Activated T-cell treated with anti-CD3 and anti-CD28 coated beads for 1 hour (primary cell): ENCODE measurements at places on chromosomes 11 and 22.

- DNase-seq: no peak
Measured at GRCh38 chr11:62912268-62912667, 8.9 kb downstream of the CHRM1 start.

DNA sequence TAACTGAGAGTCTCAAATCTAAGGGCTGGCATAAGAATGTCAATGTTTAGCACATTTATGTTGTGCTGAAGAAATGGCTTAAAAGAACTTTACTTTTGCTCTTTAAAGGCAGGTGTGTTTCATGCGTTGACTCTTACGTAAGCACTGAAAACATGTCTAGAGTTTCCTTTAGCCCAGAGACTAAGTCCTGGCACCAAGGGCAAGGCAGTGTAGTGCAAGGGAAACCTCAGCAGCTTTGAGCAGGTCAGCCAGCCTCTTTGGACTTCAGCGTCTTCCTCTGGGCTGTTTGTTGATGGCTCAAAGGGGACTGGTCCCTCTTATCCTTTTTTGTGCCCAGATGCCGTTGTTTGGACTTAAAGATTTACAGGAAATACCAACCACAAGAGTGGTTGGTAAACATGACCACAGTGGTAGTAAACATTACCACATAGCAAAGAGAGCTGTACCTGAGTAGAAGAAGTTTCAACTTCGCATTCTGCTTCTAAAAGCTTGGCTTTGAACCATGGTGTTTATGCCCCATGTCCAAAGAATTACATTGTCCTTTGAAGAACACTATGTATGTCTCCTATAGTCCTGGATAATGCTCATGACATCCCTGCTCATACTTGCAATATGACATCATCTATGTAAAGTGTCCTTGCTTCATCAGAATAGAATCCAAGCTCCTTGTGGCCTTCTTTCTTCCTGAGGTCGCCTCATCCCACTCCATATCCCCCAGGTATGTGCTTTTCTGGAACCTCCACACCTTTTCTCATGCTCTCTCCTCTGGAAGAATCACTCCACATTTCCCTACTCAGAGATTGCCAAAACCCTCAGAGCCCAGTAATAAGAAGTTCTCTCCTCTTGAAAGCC is 23.5 kb downstream of the TENM4 start:
- DNase-seq: no peak

- DNase-seq: no peak
Measured at GRCh38 chr22:29152045-29152953, 53.4 kb upstream of the EMID1 start.

- DNase-seq: no peak
Measured at GRCh38 chr22:47608421-47608820, 846.0 kb downstream of the TBC1D22A start.

- no peak for DNase-seq
Measured at GRCh38 chr11:102849311-102849710, 5.9 kb upstream of the MMP3 start.

- no peak for DNase-seq
Measured at GRCh38 chr22:47160781-47161520, 398.5 kb downstream of the TBC1D22A start.

DNA sequence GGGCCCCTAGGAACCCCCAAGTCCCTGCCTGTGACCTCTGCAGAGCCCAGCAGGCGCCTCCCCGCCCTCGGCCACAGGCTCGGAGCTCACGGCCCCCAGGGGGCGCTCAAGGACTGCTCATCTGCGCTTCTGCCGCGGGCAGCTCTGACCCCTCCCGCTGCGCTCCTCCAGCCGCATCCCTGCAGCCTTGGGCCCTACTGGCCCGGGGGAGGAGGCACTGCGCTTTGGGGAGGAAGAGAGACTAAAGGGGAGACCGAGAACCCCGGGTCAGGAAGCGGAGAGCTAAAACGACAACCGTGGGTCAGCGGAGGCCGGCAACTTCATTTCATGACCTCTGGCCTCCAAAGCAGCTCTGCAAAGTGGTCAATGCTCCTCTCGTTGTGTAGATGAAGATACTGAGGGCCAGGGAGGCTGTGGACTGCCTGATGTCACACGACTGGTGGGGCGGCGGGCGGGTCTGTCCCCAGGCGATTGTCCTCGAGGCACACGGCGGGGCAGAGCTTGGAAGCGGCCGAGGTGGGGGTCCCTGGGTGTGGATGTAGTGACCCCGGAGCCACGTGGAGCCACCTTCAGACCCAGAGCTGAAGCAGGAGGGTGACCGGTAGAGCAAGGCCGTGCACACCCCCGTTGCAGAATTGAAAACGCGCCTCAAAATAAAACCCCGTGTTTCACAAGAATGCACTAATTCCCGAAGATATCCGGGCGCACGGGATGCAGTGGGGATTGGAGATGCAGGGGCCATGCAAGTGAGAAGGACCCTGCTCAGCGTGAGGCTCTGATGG is 2.7 kb upstream of the KRTAP5-6 start:
- peak; percentile 80 for DNase-seq

- peak; percentile 52 for DNase-seq
Measured at GRCh38 chr11:65551572-65552387, 6.4 kb downstream of the LTBP3 start.

DNA sequence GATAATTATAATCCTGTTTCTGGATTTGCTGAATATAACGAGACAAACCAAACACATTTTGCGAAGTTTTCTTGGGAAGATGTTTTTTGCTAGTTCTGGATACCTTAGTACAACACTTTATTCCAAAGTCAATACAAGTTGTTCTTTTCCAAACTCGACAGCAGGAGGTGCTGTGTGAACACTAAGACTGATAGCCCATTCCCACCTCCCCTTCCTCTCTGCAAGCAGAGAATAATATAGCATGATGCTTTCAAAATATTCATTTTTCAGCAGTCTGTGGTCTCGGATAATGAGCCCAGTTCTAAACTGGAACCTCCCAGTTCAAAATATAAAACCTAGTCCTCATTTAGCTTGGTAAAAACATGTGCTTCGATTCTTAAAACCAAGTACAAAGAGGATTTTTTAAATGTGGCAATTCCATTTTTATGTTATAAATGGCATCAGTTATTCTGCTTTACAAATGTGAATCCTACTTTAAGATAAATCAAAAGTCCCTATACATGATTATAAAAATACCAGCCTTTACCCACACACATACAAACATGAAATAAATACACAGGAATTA is 129.1 kb downstream of the DCDC1 start:
- DNase-seq: no peak

DNA sequence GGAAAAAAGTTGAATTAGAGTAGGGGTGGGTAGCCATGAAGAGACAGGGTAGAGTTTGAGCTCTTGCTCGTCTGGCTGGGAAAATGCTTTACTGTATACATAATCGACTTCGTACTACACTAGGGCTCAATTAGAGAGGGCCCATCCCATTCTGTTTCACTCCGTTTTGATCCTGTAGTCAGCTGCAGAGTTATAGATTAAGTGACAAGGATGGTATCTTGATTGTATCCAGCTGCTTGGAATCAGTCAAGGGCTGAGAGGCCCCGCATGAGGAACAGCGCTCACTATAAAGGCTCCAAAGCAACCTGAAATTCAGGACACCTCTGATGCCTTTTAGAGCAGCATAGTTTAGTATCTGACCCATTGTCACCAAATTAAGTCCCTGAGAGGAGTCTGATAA is 81.6 kb downstream of the ALX4 start:
- DNase-seq: no peak

GRCh38 chr11:71372693-71373657 is 75.2 kb downstream of the DHCR7 start:
- no peak for DNase-seq

GRCh38 chr22:22717664-22718063 is 73.2 kb downstream of the GGTLC2 start:
- DNase-seq: no peak

- no peak for DNase-seq
Measured at GRCh38 chr11:69848201-69848600, 29.0 kb upstream of the FGF3 start.

DNA sequence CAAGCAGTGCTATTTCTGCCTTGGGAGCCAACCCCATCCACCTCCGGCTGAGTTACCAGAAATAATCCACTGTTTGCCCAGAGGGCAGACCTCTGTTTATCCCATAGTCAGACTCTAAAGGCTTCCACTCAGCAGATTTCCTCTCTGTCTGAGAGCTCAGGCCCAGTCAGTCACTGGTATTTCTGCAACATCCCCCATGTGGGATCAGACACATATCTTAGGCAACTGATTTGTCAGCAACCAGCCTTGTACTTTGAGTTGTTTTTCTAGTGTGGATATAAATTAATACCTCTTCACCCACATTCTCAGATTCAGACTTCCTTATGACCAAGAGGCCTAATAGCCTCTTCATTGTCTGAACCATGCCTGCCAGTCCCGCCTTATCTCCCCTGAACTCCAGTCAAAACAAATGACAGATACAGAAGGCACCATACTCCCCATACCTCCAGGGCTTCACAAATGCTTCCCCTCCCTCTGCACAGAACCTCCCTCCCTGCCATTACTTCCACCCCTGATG is 193.6 kb downstream of the FAM76B start:
- no peak for DNase-seq

DNA sequence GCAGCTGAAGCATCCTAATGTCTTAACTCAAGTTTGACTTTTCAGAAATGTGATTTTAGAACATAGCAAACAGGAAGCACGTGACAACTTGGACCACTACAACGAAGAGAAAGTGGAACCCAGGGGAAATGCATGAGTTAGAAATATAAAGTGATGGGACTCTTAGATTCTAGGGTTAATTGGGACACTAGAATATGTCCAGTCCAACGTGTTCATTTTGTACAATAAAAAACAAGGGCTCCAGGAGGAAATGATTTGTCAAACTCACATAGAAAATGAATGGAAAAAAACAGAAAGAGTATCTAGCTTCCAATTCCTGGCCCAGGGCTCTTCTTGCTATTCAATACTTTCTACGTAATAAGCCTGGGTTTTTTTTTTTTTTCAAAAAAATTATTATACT is 30.7 kb downstream of the TIMP3 start:
- DNase-seq: no peak

GRCh38 chr11:115736146-115736545 is 231.9 kb upstream of the CADM1 start:
- no peak for DNase-seq

DNA sequence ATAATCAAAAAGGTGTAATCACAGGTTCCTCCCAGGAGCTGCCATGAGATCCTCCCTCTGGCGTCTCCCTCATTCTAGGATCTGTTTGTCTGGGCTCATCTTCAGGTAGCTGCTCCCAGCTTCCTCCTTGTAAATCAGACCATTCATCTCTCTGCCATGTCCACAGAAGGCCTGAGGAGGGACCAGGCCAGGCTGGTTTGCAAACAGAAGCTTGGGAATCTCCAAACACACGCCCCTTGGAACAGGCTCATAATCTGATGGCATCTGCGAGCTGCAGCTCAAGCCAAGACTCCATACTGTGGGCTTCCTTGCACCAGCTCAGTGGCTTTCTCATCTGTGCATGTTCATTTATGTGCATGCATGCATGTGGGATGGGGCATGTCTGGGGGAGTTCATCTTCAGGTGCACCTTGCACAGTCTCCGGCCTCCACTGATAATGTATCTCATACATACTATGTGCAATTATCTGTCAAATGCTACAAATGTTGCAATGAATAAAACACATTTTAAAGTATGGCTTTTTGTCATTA is 134.9 kb downstream of the NXPE2 start:
- DNase-seq: no peak

GRCh38 chr11:61453695-61454094 is 23.8 kb downstream of the SDHAF2 start:
- DNase-seq: no peak

- DNase-seq: no peak
Measured at GRCh38 chr22:40705918-40706682, 26.8 kb downstream of the MCHR1 start.

- DNase-seq: no peak
Measured at GRCh38 chr11:116928845-116929244, 91.4 kb upstream of the APOA1 start.

- DNase-seq: no peak
Measured at GRCh38 chr11:83033972-83034672, 37.6 kb downstream of the RAB30 start.

DNA sequence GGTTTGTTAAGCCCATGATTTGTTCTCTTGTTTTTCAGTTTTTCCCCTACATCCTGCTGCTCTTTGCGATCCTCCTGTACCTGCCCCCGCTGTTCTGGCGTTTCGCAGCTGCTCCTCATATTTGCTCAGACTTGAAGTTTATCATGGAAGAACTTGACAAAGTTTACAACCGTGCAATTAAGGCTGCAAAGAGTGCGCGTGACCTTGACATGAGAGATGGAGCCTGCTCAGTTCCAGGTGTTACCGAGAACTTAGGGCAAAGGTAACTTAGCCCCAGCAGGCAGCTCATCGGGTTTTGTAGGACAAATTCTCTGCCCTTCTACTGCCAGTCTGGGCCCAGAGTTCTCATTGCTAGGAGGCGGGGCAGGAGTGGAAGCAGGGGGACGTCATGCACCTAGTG is 49.7 kb downstream of the PANX1 start:
- DNase-seq: no peak

DNA sequence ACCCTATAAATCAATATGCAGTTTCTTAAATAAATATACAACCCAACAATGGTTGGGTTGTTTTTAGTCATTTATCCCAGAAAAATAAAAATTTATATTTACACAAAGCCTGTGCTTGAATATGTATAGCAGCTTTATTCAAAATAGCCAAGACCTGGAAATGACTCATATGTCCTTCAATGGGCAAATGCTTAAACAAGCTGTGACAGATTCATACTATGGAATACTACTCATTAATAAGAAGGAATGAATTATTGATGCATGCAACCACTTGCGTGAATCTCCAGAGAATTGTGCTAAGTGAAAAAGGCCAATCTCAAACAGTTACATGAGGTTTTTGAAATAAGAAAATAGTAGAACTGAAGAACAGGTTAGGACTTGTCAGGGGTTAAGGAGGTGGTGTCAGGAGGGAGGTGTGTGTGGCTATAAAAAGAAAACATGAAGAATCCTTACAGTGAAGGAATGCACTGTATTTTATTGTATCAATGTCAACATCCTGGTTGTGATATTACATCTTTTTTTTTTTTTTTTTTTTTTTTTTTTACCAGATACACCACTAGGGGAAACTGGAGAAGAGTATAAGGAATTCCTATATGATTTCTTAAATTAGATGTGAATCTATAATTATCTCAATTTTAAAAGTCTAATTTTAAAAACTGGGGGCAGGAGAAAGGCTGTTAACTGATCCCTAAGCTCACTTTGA is 82.4 kb upstream of the CD44 start:
- no peak for DNase-seq

GRCh38 chr11:16863389-16863788 is 124.9 kb downstream of the C11orf58 start:
- no peak for DNase-seq

DNA sequence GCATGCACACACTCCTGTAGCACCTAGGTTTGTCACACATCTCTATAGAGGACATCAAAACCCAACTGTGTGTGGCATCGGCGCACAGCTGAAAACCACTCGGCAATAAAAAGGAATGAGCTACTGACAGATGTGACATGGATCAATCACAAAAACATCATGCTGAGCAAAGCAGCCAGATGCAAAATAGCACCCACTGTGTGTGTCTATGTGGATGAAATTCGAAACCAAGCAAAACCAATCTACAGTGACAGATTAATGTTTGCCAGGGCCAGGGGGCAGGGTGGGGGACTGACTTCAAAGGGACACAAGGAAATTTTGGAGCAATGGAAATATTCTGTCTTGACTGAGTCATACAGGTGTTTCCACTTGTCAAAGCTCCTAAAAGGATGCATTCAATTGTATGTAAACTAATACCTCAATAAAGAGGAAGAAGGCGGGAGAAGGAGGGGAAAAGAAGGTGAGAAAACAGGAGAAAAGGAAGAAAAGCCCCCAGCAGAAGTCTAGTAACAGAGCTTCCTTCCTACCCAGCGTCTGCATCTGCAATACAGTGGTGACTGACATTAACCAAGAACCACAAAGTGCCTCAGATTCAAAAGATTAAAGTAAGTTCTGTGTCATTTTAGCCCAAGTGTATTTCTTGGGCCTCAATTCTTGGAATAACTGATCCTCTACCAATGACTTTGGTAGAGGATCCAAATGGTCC is 49.8 kb downstream of the PACSIN2 start:
- no peak for DNase-seq
